ENCODE measurements at places on chromosomes 6 and 20.
A peak's percentile ranks its signal among the peaks of the same experiment; 100 is the strongest.

DNA sequence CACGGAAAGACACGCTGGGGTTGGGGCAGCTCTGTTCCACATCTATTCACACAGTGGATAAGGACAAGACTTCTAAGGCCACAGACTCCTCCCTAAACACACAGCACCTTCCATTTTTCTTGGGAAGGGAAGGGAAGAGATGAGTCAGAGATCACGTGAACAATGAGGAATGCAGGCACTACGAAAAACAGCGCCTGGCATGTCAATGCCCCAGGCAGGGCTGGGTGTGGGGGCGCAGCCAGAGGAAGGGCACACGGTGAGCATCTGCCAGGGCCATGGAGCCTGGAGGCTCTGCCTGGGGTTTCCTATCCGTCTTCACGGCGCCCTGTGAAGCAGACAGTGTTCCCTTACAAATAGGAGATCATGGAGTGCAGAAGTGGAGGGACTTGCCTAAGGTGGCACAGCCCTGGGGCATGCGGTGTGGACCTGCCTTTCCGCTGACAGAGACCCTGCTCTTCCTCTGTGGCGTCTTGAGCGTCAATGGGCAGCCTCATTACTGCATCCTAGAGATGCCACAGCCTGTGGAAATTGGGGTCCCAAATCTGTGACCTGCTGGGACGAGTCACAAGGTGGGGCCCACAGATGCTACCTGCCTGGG lies 15.4 kb downstream of the UNC93A start:
- DNase-seq: no peak

- no peak for DNase-seq
Measured at GRCh38 chr6:150606647-150607328, 7.1 kb downstream of the PLEKHG1 start.

DNA sequence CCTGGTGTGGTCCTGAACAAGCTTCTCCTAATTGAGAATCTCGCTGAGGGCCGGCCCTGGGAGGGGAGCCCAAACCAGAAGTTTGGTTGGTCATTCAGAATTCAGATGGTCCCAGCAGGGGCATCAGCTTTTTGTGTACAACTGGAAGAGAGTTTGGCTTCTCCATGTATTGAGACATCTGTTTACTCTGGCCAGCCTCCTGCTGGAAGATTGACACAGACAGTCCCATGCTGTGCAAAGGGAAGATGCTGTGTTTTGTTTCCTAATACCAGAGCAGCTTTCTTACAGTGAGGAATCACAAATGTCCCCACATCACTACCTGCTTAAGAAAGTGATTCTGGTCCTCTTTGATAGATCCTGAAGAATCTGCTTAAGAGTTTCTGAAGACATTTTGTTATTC lies 97.8 kb downstream of the PLEKHG1 start:
- DNase-seq: no peak

GRCh38 chr20:40668449-40669228 lies 20.4 kb downstream of the MAFB start:
- no peak for DNase-seq

GRCh38 chr20:34365765-34366213 lies 2.7 kb downstream of the ITCH start:
- DNase-seq: peak; percentile 72

GRCh38 chr6:113734982-113735381 lies 122.2 kb upstream of the MARCKS start:
- DNase-seq: no peak

DNA sequence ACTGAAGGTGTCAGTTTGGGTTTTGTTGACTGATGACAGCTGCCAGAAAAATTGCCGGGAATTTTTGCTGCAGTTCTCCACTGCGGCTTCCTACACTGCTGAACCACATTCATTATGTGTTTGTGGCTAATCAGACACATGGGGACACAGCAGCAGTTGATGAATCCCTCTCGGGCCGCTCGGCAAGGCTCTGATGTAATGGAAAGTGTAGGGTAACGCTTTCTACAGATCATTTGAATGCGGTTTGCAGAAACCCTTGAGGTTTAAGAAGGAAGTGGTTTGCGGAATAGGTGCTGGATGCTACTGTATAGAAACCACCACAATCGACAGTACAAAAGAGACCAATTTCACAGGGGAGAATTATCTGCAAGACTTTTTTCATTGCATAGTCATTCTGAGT lies 138.7 kb upstream of the SASH1 start:
- peak; percentile 70 for DNase-seq

DNA sequence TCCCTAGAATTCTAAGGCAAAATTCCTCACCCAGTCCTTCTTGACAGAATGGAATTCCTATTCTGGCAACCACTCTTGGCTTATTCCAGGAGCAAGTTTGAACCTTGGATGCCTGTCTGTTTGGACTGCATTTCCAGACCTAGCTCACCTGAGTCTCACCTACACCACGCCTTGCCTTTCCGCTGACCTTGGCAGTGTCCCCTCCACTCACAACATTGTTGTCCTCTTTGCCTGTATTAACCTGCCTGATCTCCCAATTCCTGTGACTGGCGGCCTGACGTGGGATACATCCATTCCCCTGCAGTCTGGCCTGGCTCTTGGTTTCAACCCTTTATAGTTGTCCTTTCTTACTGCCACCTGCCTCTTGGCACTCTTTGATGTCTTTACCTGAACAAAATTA lies 281.4 kb upstream of the SOX4 start:
- DNase-seq: no peak

DNA sequence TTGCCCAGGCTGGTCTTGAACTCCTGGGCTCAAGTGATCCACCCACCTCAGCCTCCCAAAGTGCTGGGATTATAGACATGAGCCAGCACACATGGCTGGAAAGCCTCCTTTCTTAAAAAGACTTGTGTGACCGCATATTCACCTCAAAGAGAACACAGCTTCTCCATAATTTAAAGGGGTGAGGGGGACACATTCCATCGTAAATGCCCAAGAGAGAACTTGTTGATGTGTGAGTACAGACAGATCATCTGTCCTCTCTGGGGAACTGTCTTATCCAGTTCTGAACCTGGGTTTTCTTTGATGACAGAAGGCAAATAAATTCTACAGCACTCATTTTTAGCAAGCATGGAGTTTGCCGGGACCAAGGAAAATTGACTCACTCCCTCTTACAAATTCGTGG lies 47.2 kb downstream of the NFATC2 start:
- DNase-seq: no peak

DNA sequence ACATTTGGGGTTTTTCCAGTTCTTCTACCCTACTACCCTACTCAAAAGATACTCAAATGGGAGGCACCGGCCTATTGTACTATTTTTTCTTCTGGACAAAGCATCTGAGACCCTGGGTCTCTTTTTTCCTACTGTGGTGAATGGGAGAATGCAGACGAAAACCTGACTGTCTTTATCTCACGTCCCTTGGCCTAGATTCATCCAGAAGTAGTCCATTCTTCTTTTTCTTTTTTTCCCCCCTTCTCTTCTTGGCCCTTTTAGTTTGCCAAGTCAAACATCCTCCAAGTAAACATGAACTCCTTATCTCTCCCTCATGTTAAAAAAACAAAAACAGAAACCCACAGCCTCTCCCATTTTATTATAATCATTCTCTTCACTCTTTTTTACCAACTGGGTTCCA lies 8.7 kb upstream of the ILRUN start:
- no peak for DNase-seq

All from Kasumi-1 (cell line).